Stimulated activated CD4-positive, alpha-beta T cell treated with anti-CD3 and anti-CD28 coated beads, Interleukin-2, amount 100 ng/mL, for 48 hours (primary cell): ENCODE measurements at places on chromosomes 12 and 14.

DNA sequence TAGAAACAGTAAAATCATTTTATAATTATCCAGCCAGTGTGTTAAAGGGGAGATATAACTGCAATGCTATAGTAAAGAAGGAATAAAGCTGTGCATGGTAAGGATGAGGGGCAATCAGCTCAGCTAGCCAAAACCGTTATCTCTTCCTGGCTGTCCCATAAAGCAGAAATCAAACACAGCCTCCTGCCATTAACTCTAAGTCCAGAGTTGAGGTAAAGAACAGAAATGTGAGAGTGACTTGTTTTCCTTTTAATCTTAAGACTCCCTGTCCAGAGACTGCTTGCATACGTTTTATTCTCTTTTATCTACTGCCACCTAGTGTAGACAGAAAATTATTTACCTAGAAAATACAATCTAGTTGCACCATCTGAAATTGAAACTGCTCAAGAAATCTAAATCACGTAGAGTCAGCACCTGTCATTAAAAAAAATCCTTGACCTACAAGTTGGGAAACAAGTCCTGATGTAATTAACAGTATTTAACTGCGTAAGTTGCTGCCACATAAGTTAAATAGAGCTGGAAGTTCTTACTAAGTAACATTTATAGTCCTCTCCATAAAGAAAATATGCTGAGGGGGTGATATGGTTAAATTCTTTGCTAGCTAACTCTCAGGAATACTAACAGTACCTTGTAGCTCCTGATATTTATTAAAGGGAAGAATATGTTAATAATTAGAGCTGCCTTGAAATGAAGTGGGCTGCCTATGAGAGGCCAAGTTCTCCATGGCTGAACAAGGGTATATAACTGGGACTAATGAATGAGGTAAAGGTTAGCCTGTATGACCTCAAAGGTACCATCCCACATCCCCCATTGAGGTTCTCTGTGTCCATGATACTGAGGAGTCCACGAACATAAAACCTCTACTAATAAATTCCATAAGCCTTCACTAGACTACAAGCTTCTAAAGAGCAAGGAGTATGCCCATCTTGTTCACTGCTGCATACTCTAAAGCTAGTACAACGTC lies 62.7 kb downstream of the GALNT4 start:
- no peak for DNase-seq

DNA sequence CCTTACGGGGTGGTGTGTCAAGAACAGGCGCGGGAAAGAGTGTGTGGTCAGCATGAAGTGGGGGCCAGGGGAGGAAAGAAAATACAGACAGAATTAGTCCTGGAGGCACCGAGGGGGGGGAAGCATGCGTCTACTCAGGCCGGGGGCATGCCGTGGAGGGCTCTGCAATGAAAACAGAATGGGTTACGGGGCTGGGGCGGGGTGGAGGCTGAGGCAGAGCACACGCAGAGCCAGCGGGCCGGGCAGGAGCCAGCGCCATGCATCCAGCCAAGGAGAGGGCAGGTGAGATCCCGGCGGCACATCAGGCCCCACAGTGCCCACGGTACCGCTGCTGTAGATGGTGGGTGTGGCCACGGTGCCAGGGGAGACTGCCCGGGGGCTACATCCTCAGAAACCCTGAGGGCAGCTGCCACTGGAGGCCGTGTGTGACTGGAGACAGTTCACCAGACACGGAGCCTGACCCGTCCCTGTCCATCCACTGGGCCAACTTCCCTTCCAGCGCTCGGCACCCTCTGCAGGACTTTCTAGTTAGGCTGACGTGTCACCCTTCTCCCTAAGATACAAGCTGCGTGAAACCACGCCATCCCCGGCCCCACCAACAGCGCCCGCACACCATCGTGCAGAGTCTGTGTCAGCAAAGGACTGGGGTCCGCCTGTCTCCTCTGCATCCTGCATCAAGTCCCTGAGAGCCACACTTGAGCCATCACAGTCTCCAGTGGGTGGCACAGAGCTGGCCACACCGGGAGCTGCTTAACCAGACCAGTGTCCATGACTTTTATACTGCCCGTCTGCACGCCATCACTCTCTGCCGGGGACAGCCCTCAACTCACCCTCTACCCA lies 87.4 kb downstream of the PIWIL1 start:
- DNase-seq: no peak

DNA sequence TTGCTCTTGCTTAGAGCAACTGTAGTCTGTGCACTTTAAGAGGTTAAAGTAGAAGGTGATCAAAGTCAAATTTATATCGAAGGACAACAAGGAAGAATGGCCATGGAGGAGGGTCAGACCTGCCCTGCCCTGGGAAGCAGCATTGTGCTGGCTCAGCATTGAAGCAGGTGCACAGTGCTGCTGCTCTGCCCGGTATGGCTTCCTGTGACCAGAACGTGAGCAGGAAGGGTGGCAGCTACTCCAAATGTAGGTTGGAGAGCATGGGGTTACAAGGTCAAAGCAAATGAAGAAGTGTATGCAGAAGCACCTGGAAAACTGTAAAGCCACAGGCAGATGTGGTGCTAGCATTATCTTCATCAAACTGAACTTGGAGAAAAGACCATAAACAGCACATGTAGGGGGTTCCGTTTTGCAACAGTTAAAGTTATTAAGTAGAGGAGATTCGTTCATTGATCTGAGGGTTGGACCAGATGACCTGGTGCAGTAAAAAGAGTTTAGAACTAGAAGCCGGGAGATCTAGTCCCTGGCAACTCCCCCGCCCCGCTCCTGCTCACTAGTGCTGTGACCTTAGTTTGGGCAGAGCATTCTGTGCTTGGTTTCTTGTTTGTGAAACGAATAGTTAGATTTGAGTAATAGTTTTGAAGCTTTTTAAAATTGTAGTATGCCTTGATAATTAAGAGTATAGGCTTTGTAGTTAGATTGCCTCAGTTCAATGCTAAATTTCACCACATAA lies 84.2 kb downstream of the SCN8A start:
- no peak for DNase-seq

DNA sequence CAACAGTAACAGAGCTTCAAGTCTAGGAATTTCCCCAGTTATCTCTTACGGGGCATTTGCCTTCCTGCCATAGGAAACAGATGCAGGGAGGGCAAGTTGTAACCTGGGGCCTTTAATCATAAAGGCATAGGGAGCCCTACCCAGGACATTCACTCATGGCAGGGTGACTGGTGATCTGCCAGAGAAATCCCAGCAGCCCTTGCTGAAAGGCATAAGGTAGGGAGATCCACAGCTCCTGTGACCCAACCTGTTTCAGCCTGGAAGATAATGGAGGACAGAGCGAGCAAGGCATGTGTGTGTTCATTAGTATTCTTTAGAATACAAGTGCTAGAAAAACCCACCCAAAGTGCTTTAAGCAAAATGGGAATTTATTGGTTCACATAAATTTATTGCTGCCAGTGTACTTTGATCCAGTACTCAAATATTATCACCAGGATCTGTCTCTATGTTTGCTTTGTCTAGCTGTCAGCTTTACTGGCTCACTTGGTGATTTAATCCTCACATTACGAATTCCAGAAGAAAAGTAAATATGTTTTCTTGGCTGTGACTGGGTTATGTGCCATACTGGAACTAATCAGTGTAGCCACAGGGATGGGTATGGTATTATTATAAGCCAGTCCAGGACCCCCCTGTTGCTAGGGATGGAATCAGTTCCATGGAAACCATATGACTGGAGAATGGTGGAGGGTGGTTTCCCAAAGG lies 21.1 kb upstream of the AKAP6 start:
- DNase-seq: no peak

DNA sequence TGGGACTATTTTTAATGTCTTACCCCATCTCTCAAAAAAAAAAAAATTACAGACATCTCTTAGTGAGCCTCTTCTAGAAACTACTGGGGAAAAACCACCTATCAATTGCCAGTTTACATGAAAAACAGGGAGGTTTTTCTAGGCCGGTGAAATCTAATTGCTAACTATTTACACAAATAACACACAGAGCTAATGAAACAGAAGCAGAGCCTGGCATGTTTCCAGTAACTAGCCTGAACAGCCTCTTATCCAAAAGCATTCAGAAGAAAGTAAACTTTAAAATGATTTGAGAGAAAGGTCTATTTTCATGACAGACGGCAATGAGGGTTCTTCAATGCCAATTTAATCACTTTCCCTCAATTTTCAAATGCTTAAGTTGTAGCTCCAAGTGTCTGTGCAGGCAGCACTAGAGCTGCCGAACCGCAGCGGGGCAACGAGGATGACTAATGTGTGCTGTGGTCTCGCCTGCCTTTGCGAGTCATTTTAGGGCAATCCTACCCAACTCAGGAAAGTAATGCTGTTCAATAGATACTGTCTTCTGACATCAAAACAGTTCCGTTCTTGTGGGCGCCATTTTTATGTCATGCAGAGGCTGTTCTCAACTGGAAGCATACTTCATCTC lies 84.6 kb downstream of the SETD3 start:
- peak; percentile 25 for DNase-seq

GRCh38 chr14:55440385-55440784 lies at the start of gene TBPL2:
TBPL2 (minus strand) TSS chr14:55440616; CDS start chr14:55440449, 167 bp downstream.
- DNase-seq: no peak

GRCh38 chr12:69837191-69837590 lies 12.2 kb downstream of the MYRFL start:
- no peak for DNase-seq

GRCh38 chr14:22845103-22845394 lies 8.7 kb downstream of the MMP14 start:
- no peak for DNase-seq

DNA sequence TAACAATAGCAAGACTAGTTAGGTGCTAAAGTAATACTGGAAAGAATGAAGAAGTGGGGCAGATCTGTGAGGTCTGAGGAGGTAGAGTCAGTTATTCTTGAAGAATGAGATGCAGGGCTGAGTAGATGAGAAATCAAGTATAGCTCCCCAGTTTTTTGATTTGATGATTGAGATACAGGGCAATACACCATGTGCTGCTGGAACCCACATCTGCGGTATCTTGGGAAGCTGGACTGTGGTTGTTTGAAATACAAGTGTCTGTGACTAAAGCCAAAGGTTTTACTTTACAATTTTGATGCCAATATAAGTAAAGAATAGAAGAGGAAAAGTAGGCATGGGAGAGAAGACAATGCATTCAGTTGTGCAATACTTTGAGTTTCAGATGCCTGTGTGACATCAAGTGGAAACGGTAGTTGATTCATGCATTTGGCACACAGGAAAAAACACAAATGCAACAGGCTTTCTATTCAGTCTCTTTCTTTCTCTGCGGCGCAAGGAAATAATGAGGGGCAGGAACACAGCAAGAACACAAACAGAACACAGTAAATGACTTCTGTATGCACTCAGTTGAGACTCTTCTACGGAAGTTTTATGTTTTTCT lies 190.2 kb upstream of the SLC38A2 start:
- DNase-seq: no peak

GRCh38 chr12:64625243-64626077 lies 15.2 kb downstream of the RASSF3 start:
- peak; percentile 18 for DNase-seq

DNA sequence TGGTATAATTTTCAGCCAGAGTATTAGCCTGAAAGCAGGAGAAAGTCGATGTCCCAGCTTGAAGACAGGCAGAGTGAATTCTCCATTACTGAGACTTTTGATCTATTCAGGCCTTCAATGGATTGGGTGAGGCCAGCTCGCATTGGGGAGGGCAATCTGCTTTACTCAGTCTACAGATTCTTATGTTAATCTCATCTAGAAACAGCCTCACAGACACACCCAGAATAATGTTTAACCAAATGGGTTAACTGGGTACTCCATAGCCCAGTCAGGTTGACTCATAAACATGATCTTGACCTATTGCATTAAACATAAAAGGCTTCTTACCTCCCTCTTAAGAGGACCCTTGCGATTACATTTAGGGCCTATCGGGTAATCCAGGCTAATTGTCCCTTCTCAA lies 118.0 kb downstream of the KTN1 start:
- DNase-seq: no peak

GRCh38 chr12:111035578-111036301 lies 115.4 kb upstream of the MYL2 start:
- no peak for DNase-seq

GRCh38 chr12:98373025-98373554 lies 142.3 kb upstream of the TMPO start:
- no peak for DNase-seq

DNA sequence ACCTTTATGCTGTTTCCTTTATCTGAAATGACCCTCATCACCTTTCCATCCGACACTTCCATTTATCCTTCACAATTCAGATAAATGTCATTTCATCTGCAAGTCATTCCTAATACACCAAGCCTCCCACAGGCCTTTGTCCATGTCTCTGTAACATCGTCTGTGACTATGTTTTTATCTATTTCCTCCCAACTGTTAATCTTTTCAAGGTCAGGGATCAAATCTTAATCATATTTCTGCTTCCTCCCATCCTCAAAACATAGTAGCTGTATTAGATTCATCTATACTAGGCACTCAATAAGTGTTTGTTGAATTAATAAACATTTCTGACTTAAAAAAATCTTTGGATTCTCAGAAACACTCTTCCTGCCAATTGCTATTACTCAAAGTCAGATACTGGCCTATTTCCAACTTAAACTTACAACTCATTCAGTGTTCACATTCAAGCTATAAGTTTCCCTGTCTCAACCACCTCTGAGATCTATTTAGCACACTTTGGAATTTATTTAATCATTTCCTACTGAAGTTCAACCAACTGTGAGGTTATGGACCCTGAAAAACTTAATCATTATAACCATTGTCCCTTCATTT lies 100.2 kb upstream of the ALX1 start:
- DNase-seq: no peak

DNA sequence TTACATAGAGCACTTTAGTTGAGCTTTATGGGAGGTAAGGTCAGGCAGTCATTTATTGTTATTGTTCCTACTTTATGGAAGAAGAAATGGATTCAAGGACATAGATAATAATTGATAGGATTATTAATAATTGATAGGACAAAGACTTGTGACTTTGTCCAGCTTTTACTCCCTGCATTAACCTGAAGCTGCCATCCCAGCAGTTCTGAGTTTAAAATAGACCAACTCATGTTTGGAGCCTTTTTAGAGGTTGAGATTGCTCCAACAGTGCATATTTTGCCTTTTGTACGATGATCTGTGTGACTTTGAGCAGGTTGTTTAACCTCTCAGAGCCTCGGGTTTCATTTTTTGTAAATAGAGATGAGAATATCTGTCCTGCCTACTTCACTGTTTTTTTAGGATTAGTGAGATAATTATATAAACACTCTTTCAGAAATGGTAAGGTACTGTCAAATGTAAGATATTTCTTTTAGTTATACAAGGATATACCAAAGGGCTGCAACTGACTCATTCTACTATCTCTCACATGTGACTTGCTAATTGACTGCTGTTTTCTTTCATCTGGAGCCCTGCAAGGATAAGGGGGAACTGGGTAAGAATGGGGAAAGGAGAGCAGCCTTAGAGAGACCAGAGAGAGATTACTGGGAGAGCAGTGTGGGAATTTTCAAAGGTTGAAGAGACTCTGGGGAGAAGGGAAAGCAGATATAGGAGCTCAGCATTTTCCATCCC lies 15.3 kb downstream of the WDR20 start:
- DNase-seq: no peak

DNA sequence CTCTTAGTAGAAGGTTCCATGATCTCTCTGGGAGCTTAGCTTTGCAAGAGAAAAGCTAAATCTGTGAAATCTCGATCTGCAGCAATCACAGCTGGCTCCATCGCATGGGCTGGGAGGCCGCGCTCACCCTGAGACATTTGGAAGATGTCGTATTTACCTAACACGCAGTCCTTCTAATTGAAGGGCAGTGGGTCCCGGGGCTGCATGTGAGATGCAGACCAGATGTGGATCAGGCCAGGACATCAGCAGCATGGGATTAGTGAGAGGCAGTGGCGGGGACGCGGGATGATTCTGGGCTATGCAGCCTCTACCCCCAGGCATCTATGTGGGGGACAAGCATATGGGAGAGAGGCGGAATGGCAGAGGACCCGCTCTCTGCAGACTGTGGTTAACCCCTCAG lies 312.4 kb upstream of the RTL1 start:
- DNase-seq: no peak

GRCh38 chr12:105359856-105360255 lies 29.4 kb downstream of the C12orf75 start:
- no peak for DNase-seq
